ENCODE measurements at places on chromosomes 6 and 20.

GRCh38 chr20:19544684-19545083 lies 213.4 kb upstream of the RIN2 start:
- no peak for DNase-seq

DNA sequence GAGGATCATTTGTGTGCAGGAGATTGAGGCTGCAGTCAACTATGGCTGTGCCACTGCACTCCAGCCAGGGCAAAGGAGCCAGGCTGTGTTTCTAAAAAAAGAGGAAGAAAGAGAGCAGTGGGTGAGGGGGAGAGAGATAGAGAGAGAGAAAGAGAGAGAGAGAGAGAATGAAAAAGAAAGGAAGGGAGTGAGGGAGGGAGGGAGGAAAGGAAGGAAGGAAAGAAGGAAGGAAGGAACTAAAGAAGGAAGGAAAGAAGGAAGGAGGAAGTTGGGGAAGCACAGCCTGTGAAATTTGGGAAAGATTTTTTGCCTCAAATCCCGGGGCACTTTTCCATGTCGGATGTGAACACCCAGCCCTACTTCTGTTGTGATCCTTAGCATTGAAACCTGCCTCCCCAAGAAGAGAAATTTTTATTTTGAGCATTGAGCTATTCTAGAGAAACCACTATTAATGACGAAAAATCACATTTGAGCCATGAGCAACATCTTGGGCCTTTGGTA lies 57.8 kb downstream of the FOXA2 start:
- DNase-seq, result no peak

DNA sequence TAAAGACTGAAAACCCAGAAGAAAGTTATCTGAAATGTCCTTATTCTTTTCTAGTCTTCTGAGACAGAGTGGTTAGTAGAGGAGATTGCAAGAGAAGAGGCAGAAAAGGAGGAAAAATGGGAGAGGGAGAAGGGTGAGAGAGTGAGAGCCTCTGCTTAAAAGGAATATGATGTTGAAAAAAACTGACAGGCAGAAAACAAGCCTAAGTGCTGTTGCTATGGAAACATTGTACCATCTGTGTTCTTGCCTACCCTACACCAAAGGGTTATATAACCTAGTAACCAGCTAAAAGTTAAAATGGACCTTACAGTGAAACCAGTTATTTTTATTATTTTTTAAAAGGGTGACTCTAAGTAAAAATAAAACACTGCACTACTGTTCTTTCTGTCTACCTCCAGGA lies 28.3 kb upstream of the SH3BGRL2 start:
- no peak for DNase-seq

- DNase-seq, result peak; percentile 55
Observed at GRCh38 chr6:158290659-158291058, 21.6 kb upstream of the TULP4 start.

DNA sequence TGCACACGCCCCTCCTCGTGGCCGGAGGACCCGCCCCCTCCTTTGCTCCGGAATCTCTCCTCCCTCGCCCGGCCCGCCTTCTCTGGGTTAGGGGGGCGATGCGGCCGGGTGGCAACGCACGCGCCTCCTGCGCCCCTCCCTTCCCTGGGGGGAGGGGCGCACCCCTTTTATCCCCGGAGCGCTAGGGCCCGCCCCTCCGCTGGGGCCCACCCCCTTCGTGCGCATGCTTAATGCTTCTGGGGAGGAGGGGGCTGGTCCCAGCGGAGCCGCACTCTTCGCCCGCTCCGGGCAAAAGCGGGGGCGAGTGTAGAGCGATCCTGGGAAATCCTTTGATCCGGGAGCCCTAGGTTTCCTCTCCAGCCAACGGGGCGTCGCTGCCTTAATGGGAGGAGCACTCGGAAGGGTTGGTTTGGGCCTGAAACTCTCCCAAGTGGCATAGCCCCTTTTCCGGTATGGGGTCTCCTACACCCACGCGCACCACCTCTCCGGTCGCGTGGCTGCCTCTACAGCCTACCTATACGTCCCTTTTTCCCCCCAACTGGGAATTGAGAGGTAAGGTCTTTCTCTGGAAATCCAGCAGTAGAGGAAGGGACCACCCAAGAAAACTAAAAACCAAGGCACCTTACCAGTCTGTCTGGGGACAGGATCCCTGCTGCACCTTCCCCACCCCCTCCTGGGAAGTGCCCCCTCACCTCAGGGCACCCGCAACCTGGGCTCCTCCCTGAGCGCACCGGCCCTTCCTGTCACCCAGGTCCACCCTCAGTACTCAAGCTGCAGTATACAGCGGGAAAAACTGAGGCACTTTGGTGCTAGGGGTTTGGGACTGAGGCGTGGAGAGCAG lies 2.1 kb downstream of the SOX12 start:
- peak; percentile 77 for DNase-seq

- no peak for DNase-seq
Observed at GRCh38 chr6:107290491-107290890, 168.9 kb downstream of the PDSS2 start.

DNA sequence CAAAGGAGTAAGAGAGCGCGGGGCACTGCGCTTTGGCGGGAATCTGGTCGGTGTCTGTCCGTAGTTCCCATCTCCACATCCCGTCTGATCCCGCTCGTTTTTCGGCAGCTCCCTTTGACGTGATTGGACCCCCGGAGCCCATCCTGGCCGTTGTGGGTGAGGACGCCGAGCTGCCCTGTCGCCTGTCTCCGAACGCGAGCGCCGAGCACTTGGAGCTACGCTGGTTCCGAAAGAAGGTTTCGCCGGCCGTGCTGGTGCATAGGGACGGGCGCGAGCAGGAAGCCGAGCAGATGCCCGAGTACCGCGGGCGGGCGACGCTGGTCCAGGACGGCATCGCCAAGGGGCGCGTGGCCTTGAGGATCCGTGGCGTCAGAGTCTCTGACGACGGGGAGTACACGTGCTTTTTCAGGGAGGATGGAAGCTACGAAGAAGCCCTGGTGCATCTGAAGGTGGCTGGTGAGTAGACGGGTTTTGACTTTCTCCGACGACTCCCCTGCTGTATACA lies 1.4 kb downstream of the BTN1A1 start:
- peak; percentile 26 for DNase-seq

DNA sequence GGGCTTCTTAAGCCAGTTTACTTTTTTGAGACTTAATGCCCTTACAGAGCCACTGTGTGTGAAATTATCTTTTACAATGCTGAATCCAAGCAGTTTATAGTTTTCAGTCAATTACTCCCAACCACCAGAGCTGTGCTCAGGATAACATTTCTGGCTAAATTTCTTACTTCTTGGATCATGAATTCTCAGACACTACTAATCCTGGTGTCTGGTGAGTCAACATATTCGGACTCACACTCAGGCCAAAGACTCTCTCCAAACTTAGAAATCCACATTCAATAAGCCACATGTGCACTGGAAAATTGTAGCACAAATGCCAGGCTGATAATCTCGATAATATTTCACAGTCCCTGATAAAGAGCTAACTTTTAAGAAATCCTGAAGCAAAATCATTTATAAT lies 49.0 kb downstream of the PTPRT start:
- no peak for DNase-seq

DNA sequence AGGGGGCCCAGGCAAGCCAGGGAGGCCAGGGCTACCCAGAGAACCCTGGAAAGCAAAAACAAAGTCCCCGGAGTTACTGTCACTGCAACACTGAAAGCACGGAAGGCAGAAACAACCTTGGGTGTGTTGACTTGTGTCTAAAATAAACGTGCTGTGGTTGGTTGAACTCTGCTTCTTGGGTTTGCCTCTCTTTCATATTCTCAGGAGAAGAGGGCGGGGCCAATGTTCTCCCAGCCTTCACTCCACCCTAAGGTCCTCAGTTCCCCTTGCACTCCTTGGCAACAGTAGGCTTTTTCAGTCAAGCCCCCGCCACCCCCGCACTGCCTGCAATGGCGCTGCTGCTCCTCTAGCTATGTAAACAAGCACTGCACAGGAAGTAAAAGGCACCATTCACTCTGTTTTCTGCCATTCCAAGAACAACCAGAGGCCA lies 60.9 kb downstream of the COL9A1 start:
- no peak for DNase-seq

- no peak for DNase-seq
Observed at GRCh38 chr20:57398901-57399535, 7.8 kb downstream of the RBM38 start.

DNA sequence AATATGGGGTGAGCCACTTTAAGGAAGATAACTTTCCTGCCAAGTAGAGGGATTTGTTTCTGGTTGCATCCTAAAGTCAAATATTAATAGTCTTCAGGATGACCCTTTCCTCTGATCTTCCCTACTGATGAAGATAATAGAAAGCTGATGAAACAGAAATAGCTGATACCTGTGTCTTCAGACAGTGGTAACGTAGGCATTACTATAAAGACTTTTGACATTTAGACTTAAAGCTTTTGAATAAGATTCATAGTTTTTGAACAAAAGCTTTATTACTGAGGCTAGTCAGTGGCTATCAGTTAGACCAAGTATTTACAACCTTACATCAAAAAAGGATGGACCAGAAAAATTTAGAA lies 1.4 kb downstream of the NEDD9 start:
- DNase-seq, result no peak

DNA sequence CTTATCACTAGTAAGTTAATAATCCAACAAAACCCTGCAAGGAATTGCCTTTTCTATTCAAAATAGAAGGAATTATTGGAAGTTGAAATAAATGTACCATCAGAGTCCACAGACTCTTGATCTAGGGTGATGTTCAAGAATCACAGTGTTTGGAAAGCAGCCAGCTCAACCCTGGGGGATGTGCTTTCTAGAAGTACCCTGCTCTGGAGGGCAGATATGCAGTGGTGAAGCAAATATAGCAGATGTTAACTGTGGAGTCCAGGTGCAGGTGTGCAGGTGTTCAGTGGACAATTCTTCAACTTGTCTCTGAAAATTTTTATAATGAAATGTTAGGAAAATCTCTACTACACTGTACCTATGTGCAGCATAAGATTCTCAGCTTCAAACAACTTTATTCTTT lies 9.1 kb upstream of the INSM1 start:
- no peak for DNase-seq

DNA sequence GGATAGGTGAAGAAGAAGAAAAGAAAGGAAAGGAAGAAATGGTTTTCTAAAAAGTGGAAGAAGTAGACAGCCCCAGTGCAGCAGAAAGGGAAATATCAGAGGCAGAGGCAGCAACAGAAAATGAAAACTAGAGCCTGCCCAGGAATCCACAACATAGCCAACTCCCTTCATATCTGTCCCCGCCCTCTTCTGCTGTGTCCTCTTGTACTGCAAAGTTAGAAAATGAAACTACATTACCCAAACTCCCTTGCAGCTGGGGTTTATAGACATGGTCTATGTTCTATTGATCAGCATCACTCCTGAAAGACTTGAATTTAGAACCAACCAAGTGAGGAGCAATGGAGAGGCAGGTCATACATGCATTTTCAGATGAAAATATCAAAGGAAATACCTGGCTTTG lies 200.5 kb upstream of the PHACTR1 start:
- no peak for DNase-seq

DNA sequence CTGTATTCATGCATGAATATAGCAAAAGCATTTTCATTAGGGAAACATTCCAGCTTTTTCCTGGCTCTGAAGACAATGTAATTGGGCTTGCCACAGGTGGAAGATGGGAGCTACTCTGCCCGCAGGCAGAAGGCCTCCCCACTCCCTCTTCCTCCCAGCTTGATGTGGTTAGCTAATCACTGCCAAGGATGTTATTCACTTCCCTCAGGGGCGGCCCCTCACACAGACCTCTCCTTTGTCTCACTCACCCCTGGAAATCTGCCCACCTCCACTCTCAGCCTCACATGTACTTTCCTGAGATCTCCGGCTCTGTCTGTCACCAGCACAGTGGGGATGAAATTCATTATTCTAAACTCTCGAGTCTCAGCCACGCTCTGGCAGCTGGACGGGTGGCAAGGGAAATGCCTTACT lies 100.7 kb downstream of the ANKRD60 start:
- DNase-seq, result no peak

DNA sequence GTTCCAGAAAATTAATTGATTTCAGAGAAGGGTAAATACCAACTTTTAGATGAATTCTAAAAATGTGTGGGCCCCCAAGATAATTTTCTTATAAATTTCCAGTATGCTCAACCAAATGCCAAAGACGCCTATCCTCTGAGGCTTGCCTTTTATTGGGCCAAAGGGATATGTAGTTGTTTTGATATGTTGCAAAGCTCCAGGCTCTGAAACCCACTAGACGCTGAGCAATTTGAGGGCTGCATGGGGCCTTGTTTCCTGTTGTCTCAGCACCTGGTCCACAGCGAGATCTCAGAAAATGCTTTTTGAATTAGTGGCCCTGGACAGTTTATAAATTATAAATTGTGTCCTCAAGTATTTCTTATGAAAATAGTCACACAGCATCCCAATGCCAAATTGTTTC lies 397.2 kb downstream of the SAMD5 start:
- no peak for DNase-seq

- DNase-seq, result no peak
Observed at GRCh38 chr6:69957985-69958559, 91.7 kb downstream of the COL19A1 start.

GRCh38 chr6:106161311-106161874 lies 75.3 kb downstream of the PRDM1 start:
- no peak for DNase-seq

DNA sequence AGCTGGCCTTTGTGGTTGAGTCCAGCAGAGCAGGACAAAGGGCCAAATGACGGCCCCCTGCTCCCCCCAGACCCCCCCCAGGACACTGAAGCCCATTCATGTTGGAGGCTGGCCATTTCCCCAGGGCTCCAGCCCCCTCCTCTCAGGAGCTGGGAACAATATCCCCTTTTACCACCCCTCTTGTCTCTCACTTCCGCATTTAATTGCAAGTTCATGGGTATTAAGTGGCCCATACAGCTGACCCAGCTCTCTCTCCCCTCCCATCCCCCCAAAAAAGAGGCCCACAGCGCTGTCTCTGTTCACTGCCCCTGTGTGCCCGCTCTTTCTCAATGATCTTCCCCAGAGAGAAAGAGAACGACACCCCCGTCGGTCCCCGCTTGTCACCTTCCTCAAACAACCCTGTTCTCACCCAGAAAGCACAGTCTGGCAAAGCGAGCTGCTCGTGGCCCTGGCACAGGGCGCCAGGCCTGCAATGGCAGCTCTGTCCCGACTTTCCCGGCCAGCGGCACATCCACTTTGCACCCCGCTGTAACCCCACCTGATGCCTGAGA lies 30.4 kb downstream of the PREX1 start:
- no peak for DNase-seq

- DNase-seq, result no peak
Observed at GRCh38 chr6:23704479-23705052, 421.4 kb upstream of the NRSN1 start.

DNA sequence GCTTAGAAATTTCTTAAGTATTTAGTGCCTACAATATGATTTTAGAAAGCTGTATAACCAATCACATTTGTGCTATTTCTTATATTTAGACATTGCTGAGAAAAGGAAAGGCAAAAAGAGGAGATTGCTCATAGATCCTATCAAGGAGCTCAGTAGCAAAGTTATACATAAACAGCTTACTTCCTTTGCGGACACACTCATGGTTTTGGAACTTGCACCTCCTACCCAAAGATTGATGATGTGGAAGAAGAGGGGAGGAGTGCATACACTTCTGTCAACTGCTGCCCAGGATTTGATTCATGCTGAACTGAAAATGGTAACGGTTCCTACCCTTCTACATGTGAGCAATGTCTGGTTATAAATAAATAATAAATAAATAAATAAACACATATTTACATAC lies 16.7 kb downstream of the RAD21L1 start:
- no peak for DNase-seq

GRCh38 chr6:94095961-94096360 lies 676.6 kb upstream of the EPHA7 start:
- no peak for DNase-seq
